ENCODE measurements at places on chromosomes 4 and X.

DNA sequence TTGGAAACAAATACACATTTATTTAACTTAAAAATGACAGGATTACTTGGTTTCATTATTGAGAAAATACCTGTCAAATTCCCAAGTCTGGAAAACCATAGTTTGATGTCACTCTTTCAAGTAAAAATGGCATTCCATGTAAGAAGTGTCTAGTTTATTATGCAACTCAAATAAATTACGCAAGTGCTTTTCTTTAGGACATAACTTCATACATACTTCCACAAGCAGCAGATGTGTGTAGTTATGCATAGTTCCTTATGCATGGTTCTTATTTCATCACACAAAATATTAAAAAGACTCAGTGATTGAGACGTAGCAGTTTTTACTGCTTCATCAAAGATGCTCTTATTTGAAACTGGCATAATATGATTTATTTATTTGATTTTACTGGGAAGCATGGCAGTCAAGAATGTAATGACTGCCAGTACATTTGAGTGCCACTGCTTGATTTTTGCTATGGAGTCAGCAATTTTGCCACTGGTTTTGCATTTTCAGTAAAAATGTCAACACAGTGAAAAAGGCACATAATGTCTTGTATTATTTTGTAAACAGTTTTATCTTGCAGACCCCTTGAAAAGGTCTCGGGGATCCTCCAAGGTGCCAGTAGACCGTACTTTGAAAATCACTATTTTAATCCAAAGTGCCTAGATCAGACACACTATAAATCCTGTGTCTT lies 62.1 kb downstream of the CLCN3 start:
- no peak for DNase-seq

DNA sequence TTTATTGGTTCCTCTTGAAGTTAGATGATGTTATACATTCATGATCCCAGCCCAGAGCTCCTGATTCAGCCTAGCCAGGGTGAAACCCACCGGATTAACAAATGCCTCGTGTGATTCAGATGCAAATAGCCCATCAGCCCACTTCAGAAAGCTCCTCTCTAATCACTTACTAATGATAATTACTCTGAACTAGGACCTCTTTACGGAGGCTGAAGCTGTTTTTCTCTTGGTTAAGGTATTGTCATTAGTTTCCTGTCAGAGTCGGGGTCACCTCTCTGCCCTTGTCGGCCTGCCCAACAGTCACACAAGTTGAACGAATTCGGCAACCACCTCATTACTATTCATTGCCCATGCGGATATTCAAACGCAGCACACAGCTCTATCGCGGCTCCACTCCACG lies 36.6 kb downstream of the ZFP42 start:
- no peak for DNase-seq

DNA sequence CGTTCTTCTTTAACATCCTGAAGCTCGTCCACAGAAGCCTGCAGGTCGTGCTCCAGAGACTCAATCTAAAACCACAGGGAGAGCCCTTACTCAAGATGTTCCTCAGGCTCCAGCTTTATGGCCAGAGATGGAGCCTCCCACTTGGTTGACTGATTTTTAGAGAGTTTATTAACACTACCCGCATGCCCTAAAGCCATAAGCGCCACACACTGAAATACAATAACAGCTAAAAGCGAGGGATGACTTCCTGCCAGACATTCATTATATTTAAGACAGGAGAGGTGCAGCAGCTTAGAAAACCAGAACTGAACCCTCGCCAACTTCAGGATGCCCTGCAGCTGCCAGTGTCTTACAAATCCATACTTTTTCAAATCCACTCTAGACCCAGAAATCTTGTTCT lies 42.0 kb downstream of the SOD3 start:
- no peak for DNase-seq

DNA sequence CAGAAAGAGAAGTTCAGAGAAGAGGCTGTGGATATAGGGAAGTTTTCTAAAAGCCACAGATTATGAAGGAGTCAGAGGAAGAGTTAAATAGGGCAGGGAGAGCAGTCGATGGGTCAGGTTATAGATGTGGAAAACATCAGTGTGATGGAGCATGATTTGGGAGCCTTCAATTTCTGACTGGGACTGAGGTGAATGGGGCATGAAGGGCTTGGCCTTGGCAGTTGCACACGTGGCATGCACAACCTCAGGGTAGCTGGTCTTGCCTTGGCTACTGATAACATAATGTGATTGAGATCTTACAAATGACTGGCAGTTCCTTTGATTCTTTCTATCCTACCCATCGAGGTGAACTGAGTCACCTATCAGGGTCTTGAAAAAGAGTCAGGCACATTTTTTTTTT lies 59.7 kb downstream of the AFM start:
- no peak for DNase-seq

GRCh38 chrX:19350941-19351384 lies 7.2 kb downstream of the PDHA1 start:
- no peak for DNase-seq

DNA sequence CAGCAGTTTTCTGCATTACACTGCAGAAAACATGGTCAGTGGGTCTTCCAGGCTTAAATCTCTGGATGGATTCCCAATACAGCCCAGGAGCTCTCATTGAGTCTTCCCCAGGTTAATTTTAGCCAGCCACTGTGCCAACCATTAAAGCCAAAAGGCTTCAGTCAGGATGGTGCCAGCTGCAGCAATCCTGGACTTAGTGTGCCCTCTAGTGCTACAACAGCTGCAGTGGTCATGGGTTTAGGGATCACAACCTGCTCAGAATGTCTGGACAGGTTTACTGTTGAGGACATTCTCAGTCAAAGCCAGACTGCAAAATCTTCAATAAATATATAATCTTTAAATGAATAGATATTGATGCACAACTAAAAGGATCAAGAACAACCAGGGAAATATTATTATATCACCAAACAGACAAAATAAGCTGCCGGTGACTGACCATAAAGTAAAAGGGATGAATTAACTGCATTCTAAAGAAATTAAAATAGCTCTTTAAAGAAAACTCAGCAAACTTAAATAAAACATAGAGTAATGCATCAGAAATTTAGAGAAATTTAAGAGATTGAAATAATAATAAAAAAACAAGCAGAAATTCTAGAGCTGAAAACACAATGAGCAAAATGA lies 639.9 kb downstream of the SPOCK3 start:
- DNase-seq = no peak

DNA sequence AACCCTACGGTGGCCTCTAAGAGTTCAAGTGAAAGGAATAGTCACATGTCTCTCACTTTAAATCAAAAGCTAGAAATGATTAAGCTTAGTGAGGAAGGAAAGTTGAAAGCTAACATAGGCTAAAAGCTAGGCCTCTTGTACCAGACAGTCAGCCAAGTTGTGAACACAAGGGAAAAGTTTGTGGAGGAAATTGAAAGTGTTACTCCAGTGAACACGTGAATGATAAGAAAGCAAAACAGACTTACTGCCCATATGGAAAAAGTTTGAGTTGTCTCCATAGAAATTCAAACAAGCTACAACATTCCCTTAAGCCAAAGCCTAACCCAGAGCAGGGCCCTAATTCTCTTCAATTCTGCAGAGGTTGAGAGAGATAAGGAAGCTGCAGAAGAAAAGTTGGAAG lies 51.5 kb upstream of the RAB9B start:
- DNase-seq = no peak

- DNase-seq = no peak
These were observed 667.2 kb downstream of the GRID2 start for GRCh38 chr4:92970996-92971395.

DNA sequence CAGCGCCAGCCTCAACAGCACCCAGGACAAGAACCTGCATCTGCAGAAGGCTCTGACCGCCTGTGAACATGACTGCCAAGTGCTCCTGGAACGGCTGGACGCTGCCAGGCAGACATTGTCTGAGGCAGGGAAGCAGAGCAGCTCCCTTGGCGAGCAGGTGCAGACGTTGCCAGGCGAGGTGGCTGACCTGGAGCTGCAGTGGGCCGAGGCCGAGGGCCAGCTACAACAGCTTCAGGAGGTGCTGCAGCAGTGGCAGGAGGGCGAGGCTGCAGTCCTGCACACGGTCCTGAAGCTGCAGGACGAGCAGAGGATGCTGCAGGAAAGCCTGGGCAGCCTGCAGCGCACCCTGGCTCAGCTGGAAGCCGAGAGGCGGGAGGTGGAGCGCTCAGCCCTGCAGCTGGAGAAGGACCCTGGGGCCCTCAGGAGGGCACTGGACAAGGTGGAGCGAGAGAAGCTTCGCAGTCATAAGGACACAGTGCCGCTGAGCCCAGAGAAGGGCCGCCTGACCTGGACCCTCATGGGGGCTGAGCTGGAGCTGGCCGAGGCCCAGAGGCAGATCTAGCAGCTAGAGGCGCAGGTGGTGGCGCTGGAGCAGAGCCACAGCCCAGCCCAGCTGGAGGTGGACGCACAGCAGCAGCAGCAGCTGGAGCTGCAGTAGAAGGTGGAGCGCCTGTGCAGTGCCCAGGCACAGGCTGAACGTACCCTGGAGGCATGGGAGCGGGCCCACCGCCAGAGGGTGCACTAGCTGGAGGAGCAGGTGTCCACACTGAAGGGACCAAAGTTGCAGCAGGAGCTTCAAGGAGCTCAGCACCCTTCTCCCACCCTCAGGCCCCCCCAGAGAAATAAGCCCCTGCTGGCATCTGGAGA lies 16.4 kb downstream of the SMIM10L2A start:
- no peak for DNase-seq

DNA sequence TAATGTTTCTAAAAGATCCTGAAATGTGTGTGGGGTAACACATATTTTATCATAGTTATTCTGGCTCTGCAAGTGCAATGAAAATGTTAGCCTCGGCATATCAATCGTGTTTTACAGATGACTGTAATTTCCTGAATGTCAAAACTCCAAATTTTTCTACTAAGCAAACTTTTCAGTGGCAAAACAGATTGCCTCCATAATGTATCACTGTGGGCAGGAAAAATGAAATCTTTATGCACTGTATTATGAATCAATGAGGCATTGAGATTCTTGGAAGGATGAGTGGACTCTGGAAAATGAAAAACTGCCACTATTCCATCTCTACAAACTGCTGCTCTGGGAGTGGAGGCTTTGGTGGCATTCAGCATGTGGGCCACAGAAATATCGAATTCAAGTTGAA lies 160.1 kb upstream of the MBNL3 start:
- no peak for DNase-seq
